ENCODE measurements at places on chromosomes 11 and 22.

GRCh38 chr11:1390569-1391164, 933 bp downstream of the BRSK2 start:
- DNase-seq = no peak

GRCh38 chr11:4903484-4903883, at the start of gene OR51A7:
OR51A7 (plus strand) TSS chr11:4903783; CDS start chr11:4907370, 3,587 bp downstream.
- DNase-seq = no peak

DNA sequence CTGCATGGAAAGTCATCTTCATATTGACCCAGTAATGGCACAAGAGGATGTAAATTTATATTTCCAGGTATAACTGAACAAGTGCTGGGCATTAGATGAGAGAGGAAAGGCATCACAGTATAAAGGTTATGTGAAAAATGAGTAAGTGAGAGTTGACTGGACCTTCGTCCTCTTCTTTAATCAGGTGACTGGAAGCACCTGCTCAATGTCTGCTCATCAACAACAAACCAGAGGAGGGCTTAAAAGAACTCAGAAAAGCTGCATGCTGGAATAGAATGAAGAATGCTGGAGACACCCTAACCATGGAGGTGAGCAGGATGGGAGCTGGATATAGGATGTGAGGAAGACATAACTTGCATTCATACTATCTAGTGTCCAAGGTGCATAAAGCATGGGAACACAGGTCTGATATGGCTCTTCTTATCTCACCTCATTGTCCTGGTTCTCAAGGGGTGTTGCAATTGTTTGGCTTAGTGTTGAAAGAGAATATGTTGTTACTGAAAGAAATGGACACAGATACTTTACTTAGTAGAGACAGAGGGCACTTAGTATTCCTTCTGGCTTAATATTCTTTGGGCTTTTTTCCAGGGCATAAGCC, 7.3 kb upstream of the SLC22A9 start:
- no peak for DNase-seq

DNA sequence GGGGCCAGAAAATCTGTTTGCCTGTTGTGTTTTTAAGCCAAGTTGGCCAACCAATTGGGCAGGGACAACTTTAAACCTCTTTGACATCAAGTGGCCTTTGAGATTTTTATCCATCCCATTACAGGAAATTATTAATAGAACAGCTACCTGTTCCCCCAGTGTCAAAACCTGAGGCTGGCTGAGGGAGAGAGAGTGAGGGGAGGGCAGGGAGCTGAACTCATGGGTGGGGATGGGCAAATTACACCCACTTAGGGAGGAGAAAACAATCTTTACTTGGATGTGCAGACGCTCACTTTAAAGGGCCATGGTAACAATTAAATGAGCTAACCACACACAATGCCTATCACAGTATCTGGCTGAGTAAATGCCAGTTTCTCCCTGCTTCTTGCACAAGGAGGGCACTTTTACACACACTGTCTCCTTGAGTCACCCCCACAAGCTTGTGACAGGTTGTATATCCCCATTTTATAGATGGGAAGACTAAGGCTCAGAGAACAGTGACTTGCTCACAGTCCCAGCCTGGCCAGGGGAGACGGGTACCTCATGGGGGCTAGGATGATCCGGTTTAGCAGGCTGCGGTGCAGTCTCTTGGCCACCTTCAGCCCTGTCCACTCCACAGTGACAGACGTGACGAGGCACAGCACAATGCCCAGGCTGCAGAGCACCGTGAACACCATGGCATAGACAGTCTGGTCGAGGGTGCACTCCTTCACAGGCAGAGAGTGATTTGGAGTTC, 17.8 kb upstream of the KCNJ11 start:
- DNase-seq = no peak

DNA sequence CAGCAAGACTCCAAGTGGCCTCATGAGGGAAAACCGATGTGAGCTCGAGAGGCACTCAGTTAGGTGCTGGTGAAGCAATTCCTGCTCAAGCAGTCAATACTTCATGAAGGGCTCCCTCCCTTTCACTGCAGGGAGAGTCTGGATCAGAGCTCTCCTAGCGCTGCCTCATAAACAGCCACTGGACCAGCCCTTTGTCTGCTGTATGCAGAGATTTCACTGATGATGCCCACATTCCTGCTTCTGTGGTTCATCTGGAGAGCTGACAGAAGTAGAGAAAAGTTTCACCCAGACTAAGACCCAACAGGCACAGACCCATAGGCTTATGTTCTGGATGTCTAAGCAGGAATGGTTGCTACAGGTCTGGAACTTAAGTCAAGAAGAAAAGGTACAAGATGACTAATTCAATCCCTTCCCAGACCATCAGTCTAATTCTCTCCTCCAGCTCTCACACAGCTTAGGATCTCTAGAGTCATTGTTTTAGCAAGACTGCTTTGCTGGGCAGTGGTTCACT, 4.0 kb downstream of the UCP2 start:
- no peak for DNase-seq

DNA sequence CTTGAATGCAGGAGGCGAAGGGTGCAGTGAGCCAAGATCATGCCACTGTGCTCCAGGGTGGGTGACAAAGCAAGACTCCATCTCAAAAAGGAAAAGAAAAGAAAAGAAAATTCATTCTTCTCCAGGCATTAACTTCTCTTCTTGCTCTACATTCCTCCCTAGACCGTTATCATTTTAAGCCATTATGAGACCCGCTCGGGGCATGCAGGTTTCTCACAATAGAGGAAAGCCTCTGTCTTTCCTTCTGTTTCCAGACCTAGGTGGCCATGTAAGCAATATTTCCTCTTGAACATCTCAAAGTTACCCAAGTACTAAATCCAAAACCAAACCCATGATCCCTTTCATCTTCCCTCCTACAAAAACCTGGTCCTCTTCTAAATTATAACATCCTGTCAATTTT, 139.6 kb downstream of the RBFOX2 start:
- DNase-seq = no peak

DNA sequence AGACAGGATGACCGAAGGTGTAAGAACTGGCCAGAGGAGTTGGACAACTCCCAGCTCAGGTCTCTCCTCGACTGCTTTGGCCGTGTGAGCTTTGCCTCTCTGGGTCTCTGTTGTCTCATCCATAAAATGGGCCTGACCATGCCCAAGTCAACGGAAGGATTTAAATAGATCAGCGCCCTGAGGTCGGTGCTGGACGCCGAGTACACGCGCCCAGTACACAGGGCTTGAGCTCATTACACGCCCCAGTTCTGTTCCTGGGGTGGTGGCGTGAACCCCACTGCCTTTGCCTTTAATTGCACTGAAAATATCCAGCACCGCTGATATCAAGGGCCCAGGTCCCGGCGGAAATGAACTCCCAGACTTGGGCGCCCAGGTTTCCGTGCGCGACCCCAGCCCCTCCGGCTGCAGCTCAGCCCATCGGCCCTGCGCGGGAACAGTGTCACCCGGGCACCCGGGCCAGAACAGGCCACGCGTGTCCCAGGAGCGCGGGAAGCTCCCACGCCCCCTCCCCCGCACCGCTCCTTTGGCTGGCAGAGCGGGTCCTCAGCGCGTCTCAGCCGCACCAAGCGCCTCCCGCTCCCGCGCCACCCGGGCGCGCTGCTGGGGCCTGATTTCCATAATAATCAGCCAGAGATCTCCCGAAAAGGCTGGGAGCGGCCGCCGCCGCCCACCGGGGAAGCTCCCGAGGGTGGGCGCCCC, 42.2 kb downstream of the CYTH4 start:
- no peak for DNase-seq

GRCh38 chr11:73295241-73295995, 12.7 kb upstream of the ARHGEF17 start:
- DNase-seq = no peak

- DNase-seq = no peak
Measured at GRCh38 chr11:104286129-104286528, 122.2 kb upstream of the PDGFD start.

DNA sequence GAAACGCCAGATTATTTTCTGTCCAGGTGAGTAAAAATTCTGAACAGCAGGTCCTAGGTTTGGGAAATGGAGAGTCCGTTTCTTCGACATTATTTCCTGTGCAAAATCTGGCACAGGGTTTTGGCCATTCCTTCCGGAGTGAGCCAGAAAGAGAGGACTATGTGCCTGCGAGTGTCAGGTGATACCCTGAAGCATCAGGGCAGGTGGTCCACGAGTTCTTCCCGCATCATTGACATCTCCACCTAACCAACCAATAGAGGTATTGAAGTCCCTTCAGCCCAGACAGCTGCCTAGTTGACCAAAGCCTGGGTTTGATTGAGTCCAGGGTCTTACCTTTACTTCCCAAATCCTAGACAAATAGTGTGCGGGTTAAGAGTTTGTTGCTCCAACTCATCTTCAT, 808 bp downstream of the SNAP29 start:
- DNase-seq = no peak
